ENCODE measurements at places on chromosomes 4 and X.

DNA sequence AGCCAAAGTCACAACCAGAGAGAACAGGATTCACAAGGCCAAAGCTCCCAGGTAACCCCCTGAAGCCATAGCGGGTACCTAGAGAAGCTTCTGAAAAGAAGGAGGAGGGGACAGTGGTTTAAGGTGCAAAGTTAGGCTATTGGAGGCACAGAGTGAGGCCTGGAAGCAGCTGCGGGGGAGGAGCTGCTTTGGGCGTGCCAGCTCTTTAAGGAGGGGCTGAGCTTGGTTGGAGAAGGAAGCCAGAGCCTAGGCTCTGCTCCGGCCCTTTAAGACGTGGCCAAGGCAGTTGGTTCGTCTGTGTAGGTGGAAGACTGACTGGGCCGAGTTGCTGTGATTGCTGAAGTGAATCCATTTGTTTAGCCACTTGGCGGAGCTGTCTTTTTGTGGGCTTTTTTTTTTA lies 1.5 kb downstream of the KLF8 start:
- peak; percentile 31 for DNase-seq

GRCh38 chr4:8537041-8537461 lies 43.1 kb upstream of the GPR78 start:
- DNase-seq = no peak

- DNase-seq = no peak
Measured at GRCh38 chr4:141046255-141046654, 87.0 kb downstream of the RNF150 start.

- no peak for DNase-seq
Measured at GRCh38 chrX:68897118-68897945, 68.5 kb downstream of the EFNB1 start.

DNA sequence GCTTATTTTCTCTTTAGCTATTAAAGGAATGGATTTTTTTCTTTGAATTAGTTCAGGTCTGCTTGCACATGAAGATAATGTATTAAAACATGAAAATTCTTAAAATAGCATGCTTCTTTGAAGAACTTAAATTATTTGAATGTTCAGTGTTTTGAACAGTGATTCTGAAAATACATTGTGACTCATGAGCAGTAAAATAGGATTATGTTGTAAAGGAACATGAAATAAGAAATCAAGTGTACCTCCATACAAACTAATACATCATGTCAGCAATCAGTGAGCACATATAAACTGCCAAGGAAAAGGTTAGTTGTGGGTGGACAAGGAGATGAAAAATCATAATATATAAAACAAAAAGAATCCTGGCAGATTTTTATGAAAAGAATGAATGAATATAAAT lies 66.1 kb downstream of the SNX25 start:
- no peak for DNase-seq

- DNase-seq = no peak
Measured at GRCh38 chrX:54570332-54570731, 40.3 kb downstream of the GNL3L start.

DNA sequence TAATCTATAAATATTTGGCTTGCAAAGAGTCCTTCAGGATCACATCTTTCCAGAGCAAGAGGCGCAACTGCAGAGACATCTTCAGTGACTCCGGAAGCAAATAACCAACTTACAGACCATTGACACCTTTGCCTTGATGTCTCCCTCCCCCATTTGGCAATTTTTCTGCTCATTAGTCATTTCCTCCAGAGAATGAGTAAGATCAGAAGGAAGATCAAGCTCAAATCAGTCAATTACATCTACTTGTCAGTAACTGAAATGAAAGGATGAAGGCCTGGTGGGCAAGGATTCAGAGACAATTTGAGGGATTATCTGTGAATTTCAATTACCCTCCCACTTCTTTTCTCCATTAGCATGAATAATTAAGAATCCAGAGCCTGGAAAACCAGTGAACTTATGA lies 665.6 kb upstream of the CPEB2 start:
- no peak for DNase-seq

GRCh38 chr4:146222313-146222712 lies 8.0 kb downstream of the REELD1 start:
- no peak for DNase-seq

GRCh38 chr4:123956204-123956603 lies 559.6 kb downstream of the SPRY1 start:
- DNase-seq = no peak

DNA sequence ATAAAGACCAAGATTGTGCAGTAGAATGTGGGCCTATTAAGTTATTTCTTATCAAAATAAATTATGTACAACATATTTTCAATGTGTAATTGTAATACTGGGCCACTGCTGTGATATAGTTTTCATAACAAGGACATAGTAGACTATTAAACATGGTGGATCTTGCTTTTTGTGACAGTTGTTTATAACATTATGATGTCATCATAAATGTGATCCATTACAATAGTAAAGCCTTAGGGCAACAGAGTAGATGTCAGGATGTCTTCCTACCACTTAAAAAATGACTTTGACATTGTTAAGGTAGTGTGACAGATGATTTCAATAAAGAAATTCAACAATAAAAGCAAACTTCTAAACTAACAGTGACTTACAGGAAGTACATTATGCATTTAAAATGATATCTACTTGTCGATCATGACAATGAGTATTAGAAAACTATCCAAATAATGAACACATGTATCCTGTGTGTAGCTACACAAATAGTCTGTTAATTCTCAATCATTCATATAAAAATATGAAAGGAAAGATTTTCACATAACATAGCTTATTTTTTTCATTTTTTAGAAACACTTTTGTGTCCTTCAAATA lies 5.3 kb upstream of the AGA start:
- DNase-seq = no peak

DNA sequence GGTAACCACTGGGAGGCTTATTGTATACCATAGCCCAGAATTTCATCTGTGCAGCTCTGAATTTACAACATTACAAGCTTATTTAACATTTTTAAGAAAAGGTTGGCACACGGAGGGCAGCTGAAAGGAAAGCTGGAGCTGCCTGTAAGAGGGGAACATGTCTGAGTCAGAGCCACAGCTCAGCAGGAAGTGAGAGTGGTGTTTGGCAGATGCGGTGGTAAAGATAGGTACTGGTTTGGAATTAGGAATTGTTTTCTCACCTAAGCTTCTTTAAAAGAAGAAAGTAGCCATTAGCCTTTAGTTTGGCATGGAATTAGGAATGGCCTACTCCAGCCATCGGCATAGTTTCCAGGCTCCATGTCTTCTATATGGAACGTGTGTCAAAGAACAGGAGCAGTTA lies 172.5 kb upstream of the ANXA3 start:
- no peak for DNase-seq

DNA sequence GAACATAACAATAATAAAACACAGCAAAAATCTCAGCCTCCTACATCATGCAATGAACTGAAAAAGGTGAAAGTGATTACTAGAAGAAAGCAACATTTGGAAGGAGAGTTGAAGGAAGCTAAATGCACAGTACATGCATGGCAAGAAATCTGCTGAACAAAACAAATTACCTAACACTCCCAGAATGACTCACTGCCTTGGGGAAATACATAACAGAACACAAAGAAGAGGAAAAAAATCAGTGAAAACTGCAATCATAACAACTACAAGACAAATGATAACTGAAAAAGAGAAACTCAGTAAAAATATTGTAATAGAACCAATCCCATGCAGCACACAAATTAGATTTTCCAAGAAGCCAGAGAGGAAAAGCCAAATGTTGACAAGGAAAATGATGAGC lies 1513.2 kb downstream of the ARAP2 start:
- no peak for DNase-seq

DNA sequence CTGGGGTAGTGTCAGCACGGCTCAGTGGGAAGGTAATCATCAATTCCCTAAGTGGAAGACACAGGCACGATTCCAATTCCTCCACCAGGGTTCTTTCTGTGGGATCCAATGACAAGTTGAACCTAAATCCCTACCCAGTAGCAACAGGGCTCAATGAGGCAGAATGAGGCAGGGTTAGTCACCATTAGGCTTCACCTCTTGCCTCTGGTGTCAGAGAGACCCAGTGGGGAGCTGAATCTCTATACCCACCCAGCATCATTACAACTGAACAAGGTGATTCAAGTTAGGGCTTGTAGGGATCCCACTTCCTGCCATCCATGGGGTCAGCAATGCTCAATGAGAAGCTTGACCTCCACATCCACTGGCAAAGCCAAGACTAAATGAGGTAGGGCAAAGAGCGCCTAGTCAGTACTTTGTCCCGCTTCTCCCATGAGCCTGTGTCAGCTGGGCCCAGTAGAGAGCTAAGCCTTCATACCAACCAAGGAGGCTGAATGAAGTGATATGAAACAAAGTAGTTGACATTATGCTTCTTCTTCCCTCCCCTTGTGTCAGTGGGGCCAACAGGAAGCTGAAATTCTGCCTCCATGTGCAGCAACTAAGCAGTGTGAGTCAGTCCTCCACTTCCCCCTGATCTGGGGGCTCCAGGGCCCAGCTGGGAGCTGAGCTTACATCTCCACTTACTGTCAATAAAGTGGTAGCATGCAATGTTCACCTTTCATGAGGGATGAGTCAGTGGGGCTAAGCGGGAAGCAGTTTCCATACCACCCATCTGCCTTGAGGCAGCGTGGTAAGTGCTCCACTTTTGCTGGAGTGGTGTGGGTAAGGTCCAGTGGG lies 36.4 kb upstream of the RBM41 start:
- DNase-seq = peak; percentile 3

DNA sequence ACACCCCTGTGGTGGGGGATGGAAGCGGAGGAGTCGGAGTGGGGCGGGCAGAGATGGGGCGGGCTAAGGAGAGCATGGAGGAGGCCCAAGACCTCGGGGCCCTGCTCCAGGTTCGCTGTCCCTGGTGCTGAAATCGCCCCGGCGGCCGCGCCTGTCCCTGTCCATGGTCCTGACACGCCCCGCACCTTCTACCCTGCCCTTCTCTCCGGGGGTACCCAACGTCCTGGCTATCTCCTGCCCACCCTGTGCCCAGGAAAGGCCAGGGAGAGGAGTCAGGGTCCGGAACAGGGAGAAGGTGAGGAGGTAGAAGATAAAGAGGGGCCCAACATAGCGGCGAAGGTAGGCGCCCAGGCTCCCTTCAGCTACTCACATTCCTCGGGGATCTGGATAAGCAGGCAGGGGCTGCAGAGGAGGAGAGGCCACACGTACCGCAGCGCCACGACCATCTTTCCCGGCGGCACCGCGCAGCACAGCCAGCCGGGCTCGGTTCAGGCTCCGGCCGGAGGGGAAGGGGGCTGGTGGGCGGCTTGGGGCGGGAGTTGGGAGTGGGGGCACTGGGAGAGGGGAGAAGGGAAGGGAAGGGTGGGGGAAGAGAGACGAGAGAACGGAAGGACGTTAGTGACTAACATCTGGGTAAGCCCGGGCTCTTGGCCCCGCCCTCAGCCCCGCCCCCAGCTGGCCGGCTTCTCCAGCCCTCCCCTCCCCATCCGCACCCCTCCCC lies 10.4 kb downstream of the L1CAM start:
- peak; percentile 77 for DNase-seq

DNA sequence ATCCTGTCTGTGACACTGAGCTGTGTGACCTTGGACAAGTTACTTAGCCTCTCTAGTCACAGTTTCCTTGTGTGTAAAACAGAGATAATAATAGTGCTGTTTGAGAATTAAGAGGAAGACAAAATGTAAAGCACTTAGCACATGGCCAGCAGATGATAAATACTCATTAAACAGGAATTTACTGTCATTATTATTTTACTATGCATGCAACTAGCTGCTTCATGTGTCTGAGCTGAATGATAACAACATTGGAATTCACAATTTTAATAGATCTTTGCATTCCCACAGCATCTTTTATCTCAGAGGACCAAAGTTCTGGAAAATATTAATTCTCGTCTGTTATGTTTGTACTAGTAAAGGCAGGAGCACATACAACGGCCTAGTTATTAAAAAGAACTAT lies 79.2 kb upstream of the TET2 start:
- DNase-seq = no peak

Measured in GM10248 (cell line).